Urinary bladder (tissue), 4 donors: ENCODE measurements at places on chromosomes 1 and 21.

GRCh38 chr1:167105271-167106118, 11.6 kb downstream of the STYXL2 start:
- DNase-seq = no peak

DNA sequence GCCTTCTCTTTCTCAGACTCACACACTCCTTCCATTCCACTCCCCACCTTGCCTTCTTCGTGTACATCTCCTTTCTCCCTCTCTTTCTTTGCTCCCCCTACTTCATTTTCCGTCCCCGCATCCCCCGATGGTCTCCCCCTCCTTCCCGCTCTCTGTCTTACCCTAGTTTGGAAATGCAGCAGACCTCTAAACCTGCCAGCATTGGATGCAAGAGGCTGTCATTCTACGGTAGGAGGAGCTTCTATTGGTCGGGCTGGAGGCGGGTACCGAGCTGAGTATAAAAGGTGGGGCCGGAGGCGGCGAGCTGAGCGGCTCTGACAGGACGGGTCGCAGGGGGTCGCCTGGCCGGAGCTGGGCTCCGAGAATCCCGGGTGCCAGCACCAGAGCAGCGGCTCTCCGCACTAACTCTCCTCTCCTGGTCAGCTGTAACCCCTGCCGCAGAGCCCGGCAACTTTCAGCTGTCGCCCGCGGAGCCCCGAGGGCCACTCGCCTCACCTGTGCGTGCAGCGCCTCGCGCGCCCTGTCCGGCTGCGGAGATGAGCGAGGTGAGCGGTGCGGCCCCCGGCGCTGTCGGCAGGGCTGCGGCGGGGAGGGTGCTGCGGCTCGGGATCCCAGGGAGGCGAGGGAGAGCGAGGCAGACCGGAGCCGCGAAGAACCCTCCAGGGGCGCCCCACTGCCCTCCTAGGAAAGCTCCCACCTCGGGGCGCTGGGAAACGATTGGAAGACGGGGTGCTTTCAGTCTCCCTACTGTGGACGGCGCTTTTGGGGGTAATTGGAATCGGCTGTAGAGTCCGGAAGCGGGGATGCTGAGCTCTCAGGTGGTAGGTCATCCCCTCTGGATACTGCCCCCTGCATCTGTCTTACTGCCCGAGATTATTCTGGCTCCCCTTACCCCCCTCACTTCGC, at the start of gene PCP4L1:
TSS of gene PCP4L1 (plus strand) at position 307 of the 906 bp plus-strand sequence. CDS start at position 537, 230 bp downstream.
- peak; percentile 52 for DNase-seq

- DNase-seq = no peak
Measured at GRCh38 chr1:185338719-185339622, 21.9 kb upstream of the IVNS1ABP start.

GRCh38 chr1:187262731-187263130, 434.0 kb downstream of the PLA2G4A start:
- no peak for DNase-seq

- no peak for DNase-seq
Measured at GRCh38 chr1:235158680-235159079, 2.4 kb downstream of the RBM34 start.

DNA sequence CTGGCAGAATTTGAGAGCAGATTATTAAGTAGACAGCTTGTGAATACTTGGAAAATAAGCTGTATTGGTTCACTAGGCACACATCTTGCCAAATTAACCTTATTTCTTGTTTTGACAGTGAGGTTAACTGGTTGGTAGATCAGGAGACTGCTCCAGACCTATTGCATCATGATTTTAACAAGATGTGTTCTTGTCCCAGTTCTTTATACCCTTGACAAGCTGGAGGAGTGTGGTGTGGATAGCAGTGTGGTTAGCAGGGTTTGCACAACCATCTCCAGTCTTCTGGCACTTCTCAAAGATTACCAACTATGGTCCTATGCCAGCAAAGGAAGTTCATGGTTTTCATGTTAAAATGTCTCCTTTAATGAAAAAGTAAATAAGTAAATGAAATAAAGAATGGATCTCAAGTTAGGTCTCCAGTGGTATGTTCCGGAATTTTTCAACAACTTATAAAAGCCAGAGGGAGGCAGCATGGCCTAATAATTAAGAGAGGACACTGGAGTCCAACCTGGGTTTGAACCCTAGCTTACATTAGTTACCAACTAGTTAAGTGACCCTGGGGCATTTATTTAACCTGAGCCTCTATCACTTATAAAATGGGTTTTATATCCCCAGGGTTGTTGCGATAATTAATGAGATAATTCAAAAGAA, 34.1 kb downstream of the DDX20 start:
- no peak for DNase-seq

DNA sequence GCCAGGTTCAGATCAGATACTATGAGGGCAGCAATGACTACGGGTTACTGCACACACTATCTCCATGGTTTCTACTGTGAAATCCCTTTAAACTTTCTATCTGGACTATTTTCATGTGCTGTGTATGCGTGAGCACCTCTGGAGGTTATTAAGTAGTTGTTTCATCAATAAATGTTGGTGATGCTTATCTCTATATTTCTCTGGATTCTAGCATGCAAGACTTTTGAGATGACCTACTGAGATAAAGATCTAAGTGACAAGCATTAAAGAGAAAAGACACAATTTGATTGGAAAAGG, 194.0 kb downstream of the NRIP1 start:
- no peak for DNase-seq

DNA sequence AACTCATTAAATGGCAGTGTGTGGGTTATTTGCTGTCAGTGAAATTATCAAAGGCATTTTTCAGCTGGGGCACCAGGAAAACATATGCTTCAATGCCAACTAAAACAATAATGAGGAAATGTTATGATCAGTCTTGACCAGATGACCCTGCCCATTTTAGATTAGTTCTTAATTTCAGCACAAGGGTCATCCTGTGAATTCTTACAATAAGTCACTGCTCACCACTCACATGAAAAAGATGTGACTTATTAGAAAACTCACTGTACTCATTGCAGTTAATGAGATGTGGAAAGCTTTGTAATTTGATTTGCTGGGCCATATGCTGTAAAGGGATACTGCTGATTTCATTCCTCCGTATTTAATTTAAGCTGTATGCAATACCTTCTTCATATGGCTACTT, 178.5 kb upstream of the LMO4 start:
- no peak for DNase-seq

- DNase-seq = no peak
Measured at GRCh38 chr1:114153261-114154145, at the start of gene SYT6. SYT6 (minus strand) TSS chr1:114153869; CDS start chr1:114153772, 97 bp downstream.

- no peak for DNase-seq
Measured at GRCh38 chr21:22544747-22545146, 1546.5 kb downstream of the NCAM2 start.

- peak; percentile 70 for DNase-seq
Measured at GRCh38 chr1:51313961-51314777, 16.2 kb downstream of the TTC39A start.
